ENCODE measurements at places on chromosomes 4 and X.

DNA sequence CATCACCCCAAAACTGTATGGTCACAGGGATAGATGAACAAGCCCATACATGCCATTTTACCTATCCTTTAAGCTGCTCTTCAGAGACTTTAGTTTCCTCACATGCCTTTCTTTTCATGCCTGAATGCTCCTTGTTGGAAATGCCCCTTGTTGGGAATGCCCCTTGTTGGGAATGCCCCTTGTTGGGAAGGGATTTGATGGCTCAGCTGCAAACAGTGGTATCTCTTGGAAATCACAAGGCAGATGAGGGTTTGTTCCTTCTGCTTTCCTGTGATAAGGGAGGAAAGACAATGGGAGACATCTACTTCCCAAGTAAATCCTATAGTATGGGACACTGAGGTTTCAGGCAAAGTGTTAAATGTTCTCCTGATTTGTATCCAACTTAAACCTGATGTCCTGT is 11.5 kb downstream of the CXCL2 start:
- DNase-seq = no peak

DNA sequence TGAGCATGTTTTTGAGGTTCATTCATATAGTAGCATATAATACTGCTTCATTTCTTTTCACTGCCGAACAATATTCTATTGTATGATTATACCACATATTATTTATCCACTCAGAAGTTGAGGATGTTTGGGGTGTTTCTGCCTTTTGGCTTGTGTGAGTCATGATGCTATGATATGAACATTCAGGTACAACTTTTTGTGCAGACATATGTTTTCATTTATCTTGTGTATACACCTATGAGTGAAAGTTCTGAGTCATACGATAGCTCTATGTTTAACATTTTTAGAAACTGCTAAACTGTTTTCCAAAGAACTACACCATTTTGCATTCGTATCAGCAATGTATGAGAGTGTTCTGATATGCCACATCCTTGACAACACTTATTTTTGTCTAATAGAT is 57.7 kb downstream of the SHROOM4 start:
- DNase-seq = no peak

GRCh38 chr4:17562157-17562556 is 14.8 kb upstream of the LAP3 start:
- no peak for DNase-seq

DNA sequence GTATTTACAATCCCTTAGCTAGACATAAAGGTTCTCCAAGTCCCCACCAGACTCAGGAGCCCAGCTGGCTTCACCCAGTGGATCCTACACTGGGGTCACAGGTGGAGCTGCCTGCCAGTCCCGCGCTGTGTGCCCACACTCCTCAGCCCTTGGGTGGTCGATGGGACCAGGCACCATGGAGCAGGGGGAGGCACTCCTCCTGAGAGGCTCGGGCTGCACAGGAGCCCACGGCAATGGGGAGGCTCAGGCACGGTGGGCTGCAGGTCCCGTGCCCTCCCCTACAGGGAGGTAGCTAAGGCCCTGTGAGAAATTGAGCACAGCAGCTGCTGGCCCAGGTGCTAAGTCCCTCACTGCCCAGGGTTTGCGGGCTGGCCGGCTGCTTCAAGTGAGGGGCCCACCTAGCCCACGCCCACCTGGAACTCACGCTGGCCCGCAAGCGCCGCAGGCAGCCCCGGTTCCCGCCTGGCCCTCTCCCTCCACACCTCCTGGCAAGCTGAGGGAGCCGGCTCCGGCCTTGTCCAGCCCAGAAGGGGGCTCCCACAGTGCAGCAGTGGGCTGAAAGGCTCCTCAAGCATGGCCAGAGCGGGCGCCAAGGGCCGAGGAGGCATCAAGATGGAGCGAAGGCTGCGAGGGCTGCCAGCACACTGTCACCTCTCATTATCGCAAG is 113.9 kb downstream of the PRDM5 start:
- no peak for DNase-seq

DNA sequence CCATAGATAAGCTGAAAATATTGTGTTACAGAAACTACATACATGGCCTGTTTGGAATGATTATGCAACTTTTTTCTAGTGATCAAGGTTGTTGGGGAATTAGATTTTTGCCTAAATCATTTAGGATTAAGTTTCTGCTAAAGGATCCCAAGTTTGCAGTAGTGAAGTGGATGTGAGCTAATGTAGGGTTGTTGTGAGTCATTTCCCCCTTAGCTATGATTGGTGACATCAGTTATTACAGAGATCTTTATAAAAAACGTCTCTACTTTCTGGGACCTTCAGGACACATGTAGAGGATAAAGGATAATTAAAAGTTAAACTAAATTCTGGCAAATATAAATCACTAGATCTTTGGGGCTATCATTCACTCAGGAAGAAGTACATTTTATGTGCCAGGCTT is 133.3 kb downstream of the GATB start:
- DNase-seq = no peak

Measured in NCI-H2171 (cell line).